ENCODE measurements at places on chromosomes 6 and 20.

DNA sequence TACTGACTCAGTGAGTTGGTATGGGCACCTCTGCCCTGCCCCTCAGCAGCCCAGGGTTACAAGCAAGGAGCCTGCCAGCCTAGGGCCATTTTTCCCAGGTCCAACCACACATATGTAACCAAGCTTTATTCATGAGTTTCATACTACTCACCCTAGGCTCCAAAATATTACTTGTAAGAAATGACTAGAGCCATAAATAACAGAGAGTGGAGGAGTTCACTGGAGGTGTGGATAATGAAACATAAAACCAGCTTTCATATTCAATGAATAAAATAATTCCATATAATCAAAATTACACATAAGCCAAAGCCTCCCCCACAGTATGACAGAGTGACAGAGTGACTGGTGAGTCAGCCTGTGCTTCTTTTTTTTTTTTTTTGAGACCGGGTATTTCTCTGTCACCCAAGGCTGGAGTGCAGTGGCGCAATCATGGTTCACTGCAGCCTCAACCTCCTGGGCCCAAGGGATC lies 229.8 kb upstream of the SASH1 start:
- no peak for DNase-seq

GRCh38 chr6:107704347-107705013 lies 119.6 kb downstream of the SCML4 start:
- no peak for DNase-seq

GRCh38 chr6:678520-678919 lies 14.4 kb downstream of the EXOC2 start:
- no peak for DNase-seq

DNA sequence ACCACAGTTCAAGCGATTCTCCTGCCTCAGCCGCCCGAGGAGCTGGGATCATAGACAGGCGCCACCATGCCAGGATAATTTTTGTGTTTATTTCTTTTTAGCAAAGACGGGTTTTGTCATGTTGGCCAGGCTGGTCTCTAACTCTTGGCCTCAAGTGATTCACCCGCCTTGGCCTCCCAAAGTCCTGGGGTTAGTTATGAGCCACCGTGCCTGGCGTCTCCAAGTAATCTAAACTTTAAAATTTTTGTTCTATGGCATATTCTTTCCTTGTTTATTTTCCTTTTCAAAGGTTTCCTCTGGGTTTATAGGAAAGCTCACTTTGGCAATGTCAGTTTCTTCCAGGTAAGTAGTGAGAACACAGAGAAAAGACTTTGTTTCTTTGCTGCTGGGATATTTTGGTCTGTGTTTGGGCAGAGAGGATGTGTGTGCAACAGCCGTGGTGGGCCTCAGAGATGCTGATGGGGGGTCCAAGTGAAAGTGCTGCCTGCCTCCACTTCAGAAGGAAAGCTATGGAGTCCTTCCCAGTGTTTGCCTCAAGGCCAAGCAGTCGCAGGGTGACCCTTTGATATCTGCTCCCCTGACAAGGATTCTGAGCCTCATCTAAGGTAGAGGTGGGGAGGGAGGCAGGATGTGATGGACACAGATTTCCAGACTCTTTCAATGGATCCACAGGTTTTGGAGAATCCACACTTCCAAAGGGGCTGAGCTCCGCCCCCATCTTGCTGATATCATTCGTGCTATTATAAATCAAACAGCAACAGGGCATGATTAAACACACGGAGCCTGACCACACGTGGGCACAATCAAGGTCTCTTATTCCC lies 2.3 kb downstream of the LRP11 start:
- DNase-seq, result no peak

DNA sequence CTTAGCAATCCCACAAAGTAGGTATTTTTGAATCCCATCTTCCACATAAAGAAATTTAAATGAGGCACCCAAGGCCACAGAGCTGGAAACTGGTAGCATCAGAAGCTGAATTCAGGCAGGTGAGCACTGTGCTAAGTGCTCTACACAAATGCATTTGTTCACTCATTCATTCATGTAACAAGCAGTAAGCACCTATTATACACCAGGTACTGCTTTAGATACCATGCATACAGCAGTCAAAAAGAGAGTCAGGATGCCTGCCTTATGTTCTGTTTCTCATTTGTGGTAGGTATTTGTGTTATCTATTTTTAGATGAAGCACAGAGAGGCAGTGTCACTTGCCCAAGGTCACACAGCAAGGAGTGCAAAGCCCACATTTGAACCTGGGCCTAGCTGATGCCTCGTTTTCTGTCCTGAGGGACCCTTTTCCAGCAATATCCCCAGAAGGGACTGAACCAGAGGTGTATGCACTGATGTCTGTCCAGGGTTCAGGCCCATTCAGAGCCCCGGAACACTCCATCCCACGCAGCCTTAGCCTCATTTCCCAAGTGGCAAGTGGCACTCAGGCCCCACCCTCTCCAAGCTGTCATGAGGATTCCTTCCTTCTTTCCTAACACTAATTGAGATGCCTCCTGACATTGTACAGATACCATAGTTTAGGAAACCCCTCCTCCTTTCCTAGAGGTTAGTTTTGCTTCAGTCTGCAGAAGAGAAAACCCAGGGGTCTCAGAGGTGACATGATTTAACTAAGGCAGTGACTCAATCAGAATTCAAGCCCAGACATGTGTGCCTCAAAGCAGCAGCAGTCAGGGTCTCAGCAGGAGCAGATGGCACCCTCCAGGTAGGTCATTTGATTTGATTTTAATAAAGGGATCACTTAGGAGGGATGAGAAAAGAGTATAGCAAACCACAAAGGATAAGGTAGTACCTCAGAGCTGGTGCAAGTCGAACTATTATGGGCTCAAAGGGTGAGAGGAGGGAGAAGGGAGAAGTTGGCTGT lies 61.2 kb upstream of the SIRPA start:
- no peak for DNase-seq

DNA sequence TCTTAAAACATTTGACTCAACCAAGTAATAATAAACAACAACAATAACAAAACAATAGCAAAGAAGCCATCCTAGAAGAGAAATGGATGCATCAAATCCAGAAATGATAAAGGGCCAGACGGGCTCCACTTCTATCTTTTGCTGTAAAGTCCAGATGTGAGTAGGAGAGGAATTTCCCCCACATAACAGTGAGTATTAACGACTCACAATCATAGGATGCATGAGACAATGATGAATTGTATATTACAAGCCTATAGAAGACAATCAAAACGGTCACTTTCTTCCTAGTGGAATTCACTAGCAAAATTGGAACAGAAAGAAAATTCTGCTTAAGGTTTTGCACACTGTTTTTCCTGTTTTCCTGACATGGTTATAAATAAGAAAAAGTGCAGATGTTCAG lies 97.0 kb upstream of the PREP start:
- no peak for DNase-seq

- no peak for DNase-seq
Observed at GRCh38 chr6:56729719-56730118, 87.0 kb upstream of the DST start.

GRCh38 chr6:31689249-31690110 lies 8.6 kb upstream of the LY6G5C start:
- DNase-seq, result no peak

GRCh38 chr6:126054802-126055201 lies 68.5 kb downstream of the TRMT11 start:
- no peak for DNase-seq

- DNase-seq, result no peak
Observed at GRCh38 chr6:111088668-111089003, 1.3 kb downstream of the SLC16A10 start.

GRCh38 chr20:59393142-59393541 lies 92.7 kb downstream of the EDN3 start:
- DNase-seq, result no peak

- DNase-seq, result no peak
Observed at GRCh38 chr20:8234580-8234979, 102.5 kb downstream of the PLCB1 start.

DNA sequence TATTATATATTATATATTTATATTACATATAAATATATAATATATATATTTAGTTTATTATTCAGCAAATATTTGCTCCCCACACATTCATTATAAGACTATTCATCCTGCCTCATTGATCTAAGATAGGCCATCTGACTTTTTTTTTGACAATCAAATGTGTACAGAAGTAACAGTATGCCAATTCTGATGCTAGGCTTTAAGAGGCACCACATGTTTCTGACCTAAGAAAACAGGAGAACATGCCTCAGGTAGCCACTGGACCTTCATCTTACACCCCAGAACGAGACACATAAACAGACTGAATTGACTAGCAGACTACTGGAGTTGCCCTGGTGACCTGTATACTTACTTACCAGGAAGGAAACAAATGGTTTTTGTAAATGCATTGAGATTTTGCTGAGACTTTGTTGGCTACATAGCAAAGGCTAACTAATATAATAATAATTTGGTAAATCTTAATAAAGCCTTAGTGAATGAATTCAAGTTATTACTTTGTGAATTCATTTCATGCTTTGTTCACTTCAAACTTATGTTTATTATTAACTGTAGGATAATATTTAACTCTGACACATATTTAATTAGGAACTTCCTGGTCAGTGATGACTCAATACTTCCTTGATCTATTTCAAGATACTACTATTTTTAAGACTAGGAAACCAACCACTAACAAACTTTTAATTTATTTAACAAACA lies 13.4 kb upstream of the MYO6 start:
- DNase-seq, result no peak

- DNase-seq, result no peak
Observed at GRCh38 chr6:147708170-147708569, 199.7 kb downstream of the SAMD5 start.

- no peak for DNase-seq
Observed at GRCh38 chr6:168273441-168274036, 46.0 kb downstream of the DACT2 start.

- DNase-seq, result no peak
Observed at GRCh38 chr6:69732640-69733039, 64.2 kb downstream of the LMBRD1 start.

DNA sequence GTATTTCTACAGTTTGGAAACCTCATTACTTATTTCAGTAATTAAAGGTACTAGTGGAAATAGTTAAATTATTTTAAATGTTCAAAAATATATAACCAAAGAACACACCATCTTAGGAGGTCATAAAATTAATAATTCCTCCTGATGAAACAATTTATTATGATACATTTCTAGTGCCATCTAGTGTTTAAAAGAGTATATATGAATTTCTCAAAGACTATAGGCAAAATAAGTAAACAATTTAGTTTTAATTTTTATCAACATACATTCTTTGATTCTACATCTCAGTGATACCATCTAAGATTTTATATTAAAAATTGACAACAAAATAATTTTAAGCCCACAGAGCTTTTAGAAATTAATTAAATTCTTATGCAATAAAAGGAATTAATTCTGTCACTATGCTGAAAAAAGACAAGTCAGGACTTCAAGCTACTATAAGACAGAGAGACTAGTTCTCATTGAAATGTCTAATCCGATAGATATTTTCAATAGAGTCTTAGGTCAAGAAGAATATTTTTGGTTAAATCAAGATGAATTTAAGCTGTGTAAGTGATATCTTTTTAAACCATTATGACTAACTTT lies 107.8 kb upstream of the RNF217 start:
- no peak for DNase-seq

- no peak for DNase-seq
Observed at GRCh38 chr6:93792746-93793145, 373.4 kb upstream of the EPHA7 start.

DNA sequence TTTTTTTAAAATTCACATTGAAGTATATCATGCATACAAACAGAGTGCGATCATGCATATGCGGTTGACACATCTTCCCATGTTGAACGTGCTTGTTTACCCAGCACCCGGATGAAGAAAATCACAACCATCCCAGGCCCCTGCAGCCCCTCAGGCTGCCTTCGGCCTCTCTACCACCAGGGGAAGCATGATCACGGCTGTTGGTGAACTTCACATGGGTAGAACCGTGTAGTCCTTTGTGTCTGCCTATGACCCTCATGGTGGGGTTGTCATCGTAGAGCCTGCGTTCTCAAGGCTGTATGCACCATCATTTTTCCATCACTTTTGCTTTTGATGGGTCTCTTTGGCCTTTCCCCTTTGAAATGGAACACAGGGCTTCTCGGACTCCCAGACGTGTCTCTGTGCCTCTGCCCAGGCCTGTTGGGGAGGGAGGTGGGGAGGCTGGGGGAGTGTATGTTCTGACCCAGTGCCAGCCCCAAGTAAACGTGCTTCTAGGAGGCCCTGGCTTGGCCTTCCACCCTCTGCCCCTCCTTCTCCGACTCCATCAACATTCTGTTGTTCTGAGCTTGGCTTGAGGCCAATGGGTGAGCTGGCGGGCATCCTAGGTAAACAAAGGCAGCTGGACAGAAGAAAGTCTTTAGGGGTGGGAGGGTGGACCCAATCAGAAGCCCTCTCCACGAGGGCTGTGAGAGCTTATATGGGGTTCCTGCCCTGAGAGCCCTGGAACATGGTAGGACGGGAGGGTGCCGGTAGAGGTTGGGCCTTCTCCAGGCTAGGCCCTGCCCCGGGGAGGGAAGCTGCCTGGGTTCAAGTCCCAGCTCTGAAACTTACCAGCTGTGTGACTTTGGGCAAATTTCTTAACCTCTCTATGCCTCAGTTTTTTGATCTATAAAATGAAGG lies 39.7 kb downstream of the TGM2 start:
- DNase-seq, result no peak

DNA sequence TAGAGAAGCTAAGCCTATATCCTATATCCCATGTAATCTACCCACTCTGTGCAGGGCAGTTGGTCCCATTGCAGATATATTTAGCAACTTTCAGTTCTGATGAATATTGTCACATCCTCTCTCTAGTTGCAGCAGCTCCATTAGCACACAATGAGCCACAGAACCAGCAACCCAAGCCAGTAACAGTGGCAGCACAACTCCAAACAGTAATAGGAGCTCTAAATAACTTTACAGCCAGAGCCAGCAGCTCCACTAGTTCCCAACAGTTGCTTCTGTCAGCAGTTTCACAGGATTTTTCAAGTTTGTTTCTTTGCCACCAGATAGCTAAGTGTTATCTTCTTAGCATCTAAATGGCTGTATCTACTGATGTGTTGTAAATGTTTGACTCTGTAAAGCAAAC lies 490.8 kb downstream of the HTR1B start:
- DNase-seq, result no peak

- no peak for DNase-seq
Observed at GRCh38 chr6:135025775-135026174, 28.8 kb downstream of the HBS1L start.

DNA sequence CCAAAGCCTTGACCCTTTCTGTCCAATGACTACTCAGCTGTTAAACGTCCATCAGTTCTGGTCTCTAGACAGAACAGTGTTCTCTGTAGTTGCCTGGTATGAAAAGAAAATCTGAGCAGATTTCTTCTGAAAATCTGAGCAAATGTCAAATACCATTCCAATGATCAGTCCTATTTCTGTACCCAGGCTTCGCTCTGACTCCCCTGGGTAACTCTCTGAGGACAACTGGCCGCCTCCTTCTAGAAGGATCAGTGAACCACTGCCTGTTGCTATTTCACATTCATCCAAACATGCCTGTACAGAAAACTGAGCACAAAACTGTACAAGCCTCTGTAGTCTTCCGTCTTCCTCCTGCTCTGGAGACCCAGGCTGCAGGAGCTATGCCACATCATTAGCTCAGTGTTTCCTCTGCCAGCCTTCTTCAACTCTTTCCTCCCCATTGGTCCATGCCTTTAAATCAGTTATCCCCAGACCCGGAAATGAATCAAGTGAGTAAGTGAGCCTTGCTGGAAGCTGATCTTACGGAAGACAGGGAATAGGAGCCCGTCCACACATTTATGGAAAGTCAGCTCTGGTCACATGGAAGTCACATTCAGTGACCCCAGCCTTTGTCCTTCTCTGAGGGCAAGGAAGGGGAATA lies 63.3 kb downstream of the DAAM2 start:
- DNase-seq, result no peak

- DNase-seq, result no peak
Observed at GRCh38 chr20:5135363-5136012, 8.7 kb downstream of the CDS2 start.

- DNase-seq, result no peak
Observed at GRCh38 chr6:128327890-128328289, 192.5 kb downstream of the PTPRK start.
